Kidney epithelial cell (primary cell): ENCODE measurements at places on chromosomes 1 and 21. TPM values are rescaled to one million over a fixed set of nuclear protein-coding genes. Genes with fewer than 3 reads are reported as not detected.

Gene CD1E
- total RNA-seq = not detected in 2 replicates

DNA sequence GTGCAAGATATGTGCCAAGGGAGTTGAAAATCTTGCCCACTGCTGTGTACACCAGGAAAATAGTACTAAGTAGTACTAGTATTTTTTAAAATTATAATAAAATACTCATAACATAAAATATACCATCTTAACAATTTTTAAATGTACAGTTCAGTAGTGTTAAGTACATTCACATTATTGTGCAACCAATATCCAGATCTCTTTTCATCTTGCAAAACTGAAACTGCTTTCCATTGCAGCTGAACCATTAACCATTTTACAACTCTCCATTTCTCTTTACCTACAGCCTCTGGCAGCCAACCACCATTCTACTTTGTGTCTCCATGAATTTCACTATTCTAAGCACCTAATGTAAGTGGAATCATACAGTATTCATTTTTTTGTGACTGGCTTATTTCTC lies 19.3 kb upstream of the RAB3GAP2 start:
- DNase-seq = no peak

Gene RHEX
- 0.42 and 0.82 TPM in 2 replicates for total RNA-seq

GRCh38 chr1:205473475-205473874 lies 17.6 kb upstream of the BLACAT1 start:
- DNase-seq = no peak

- no peak for DNase-seq
Measured at GRCh38 chr1:51247499-51247898, 11.4 kb downstream of the RNF11 start.

Gene C8A
- not detected in 2 replicates for total RNA-seq

- DNase-seq = peak; percentile 69
Measured at GRCh38 chr1:181033799-181034451, at the start of gene MR1. TSS of gene MR1 (plus strand) at chr1:181033983. CDS start at chr1:181034008, 25 bp downstream.

Gene ACTL8
- total RNA-seq = 0.17 TPM in 1 of 2 replicates, not detected in the other

DNA sequence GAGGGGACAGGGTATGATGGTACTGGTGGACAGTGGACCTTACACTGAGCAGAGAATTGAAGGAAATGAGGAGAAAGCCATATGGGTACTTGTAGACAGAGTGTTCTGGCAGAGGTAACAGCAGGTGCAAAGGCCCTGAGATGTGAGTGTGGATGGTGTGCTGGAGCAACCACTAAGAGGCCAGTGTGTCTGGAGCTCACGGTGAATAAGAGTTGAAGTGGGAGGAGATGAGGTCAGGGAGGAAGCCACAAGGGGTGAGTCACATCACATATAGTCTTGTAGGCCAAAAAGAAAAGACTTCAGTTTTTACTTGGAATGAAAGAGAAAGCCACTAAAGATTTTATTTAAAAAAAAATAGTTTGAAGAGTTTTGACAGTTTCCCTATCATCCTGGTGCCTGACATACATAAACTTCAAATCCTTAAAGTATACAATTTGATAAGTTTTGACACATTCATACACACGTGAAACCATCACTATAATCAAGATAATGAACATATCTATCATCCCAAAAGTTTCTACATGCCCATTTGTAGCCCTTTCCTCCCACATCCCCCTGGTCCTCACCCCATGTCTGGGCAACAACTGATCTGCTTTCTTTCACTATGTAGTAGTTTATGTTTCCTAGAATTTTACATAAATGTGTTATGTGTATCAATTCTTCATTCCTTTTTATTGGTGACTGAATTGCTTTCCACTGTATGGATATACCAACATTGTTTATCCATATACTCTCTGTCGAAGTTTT lies 148.4 kb downstream of the GPATCH2 start:
- peak; percentile 69 for DNase-seq

- no peak for DNase-seq
Measured at GRCh38 chr1:221083902-221084301, 204.7 kb downstream of the HLX start.

Gene PSEN2
- 29.7 and 31.3 TPM in 2 replicates for total RNA-seq

- no peak for DNase-seq
Measured at GRCh38 chr1:227621211-227621610, 57.9 kb downstream of the ZNF678 start.

- DNase-seq = no peak
Measured at GRCh38 chr1:203346060-203346768, 4.7 kb downstream of the FMOD start.

- no peak for DNase-seq
Measured at GRCh38 chr1:226706684-226707083, 32.4 kb downstream of the ITPKB start.
